Hepatocyte (in vitro differentiated cells): ENCODE measurements at places on chromosomes 1 and 21. TPM values are rescaled to one million over a fixed set of nuclear protein-coding genes. Genes with fewer than 3 reads are reported as not detected.

- no peak for DNase-seq
These were observed 39.9 kb downstream of the EPHA2 start for GRCh38 chr1:16116002-16116401.

- peak; percentile 71 for DNase-seq
These were observed 130.4 kb upstream of the ADGRL2 start for GRCh38 chr1:81670286-81670685.

ZNF593OS gene
- 0.45 and 2.1 TPM in 2 replicates for polyA plus RNA-seq

- DNase-seq = peak; percentile 16
These were observed 9.4 kb upstream of the NEK2 start for GRCh38 chr1:211684791-211685190.

- no peak for DNase-seq
These were observed 24.9 kb downstream of the SLAMF7 start for GRCh38 chr1:160763993-160764392.

TOR3A gene
- polyA plus RNA-seq = 21.3 and 24.5 TPM in 2 replicates

GRCh38 chr1:8879922-8880676 lies 1.6 kb upstream of the ENO1 start:
- peak; percentile 67 for DNase-seq

- DNase-seq = no peak
These were observed 4.4 kb upstream of the GLRX2 start for GRCh38 chr1:193109619-193110018.

GRCh38 chr21:41964171-41964570 lies 10.4 kb upstream of the C2CD2 start:
- DNase-seq = no peak

ADCY10 gene
- 1.0 and 1.5 TPM in 2 replicates for polyA plus RNA-seq
